M059J (cell line): ENCODE measurements at places on chromosomes 7 and 10. TPM values are rescaled to one million over a fixed set of nuclear protein-coding genes. Genes with fewer than 3 reads are reported as not detected.

- DNase-seq, result no peak
Observed at GRCh38 chr7:7425321-7425720, 110.4 kb downstream of the COL28A1 start.

The ZP3 gene
- 1.9 and 3.6 TPM in 2 replicates for total RNA-seq

GRCh38 chr7:19080093-19080492, 37.3 kb downstream of the TWIST1 start:
- peak; percentile 6 for DNase-seq

DNA sequence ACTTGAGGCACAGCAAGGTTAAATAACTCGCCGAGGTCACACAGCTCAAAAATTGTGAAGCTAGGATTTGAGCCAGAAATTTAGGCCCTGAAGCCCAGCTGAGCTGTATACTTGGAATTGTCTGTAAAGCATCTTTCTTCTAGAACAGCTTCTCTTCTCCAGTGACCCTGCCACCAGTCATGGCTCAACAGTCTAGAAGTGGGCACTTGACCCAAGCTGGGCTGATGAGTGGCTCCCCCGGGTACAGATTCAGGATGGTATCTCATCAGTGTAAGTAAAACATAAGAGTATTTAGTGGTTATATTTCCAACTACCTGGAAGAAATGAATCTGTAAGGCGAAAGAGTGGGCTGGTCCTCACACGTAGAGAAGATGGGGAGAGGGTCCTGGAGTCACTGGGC, 243.9 kb upstream of the GPR26 start:
- DNase-seq, result no peak

The CHST12 gene
- 8.5 and 14.3 TPM in 2 replicates for total RNA-seq

The STEAP1 gene
- total RNA-seq, result 17.3 and 30.8 TPM in 2 replicates

DNA sequence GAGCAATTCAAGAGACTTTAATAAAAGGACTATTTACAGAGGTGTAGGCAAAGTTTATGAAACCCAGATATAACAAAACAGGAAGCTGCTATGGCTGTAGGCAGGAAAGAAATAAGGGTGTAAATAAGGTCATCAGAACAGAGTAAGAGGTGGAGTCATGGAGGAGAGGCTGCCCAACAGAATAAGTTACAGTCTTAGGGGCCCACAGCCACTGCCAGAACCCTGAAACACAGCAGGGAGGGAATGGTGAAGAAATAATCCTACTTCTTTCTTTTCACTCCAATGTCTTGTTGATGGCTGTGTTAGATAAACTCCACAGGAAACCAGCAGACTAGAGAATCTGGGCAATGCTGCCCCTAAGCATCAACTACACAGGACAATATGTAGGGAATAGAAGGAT, 155.8 kb upstream of the TAC1 start:
- no peak for DNase-seq

DNA sequence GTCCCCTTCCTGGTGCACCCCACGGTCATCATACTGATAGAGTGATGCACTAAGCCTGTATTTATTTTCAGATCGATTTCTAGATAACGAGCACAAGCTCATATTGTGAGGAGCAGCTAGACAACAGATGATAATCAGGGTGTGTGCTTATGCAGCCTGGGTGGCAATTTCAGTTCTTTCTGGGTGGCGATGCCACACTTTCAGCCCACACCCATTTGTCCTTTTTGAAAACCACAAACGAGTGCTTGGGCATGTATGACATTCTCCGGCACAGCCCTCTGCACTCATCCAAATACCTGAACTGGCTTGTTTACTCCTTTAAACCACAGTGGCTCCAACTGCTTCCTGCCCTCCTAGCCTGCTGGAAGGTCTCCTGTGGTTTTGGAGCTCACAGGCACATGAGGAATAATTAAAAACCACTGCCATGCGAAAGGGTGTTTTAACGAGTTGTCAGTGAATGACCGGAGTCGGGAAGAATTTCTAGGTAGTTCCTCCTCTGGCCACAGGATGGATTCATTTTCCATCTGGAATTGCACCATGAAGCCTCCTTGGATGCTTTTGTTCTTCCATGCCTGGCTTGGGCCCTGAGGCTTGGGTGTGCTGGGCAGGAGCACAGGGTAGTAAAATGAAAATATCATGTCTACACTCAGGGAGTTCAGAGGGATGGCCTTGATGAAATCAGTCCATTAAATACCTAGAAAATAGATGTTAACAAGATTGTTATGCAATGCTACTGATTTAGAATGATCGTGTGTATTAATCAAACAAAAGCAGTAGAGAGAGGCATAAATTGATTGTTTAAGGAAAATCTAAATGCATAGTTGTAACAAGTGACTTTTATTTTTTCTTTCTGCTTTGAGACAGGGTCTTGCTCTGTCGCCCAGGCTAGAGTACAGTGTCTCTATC, 52.4 kb upstream of the ITGB1 start:
- DNase-seq, result peak; percentile 96

GRCh38 chr10:15856328-15857015, 3.8 kb downstream of the MINDY3 start:
- peak; percentile 20 for DNase-seq

The CYP3A4 gene
- 0.05 TPM in 1 of 2 replicates, not detected in the other for total RNA-seq

DNA sequence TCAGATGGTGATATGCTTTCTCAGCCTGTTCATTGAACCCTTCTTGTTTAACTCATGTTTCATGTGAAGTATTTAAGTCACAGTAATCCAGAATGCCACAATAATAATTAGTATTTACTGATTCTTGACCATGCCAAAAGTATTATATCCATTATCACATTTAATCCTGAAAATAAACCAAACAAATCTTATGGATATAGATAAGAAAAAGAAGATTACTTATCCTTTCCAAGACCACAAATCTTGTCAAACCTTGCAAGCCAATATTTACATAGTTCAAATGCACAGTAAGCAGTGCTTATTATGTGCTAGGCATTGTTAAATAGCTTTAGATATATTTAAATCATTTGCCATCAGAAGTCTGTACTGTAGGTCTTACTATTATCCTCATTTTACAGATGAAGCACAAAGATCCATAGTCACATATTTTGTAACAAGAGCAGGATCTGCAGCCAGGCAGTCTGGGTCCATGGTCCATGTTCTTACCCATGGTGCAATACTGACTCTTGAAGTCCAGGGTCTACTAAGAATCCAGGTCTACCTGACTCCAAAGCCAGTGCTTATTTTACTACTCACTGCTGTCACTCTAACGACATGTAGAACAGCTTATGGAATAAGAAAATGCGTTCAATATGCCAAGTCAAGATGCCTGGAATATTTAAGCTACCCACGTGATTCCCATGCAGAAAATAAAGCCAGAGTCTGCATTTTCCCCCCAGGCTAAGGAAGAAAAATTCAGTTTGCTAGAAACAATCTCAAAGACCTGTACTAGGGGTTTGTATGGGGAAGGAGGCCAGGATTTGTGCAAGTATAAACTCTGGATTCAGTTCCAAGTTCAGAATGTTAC, 984.8 kb upstream of the LRRTM3 start:
- DNase-seq, result no peak

GRCh38 chr10:695396-695795, 5.9 kb upstream of the DIP2C start:
- no peak for DNase-seq

The CLCN1 gene
- total RNA-seq, result not detected in 2 replicates

- peak; percentile 17 for DNase-seq
Observed at GRCh38 chr10:70191161-70191971, 21.1 kb upstream of the SAR1A start.

DNA sequence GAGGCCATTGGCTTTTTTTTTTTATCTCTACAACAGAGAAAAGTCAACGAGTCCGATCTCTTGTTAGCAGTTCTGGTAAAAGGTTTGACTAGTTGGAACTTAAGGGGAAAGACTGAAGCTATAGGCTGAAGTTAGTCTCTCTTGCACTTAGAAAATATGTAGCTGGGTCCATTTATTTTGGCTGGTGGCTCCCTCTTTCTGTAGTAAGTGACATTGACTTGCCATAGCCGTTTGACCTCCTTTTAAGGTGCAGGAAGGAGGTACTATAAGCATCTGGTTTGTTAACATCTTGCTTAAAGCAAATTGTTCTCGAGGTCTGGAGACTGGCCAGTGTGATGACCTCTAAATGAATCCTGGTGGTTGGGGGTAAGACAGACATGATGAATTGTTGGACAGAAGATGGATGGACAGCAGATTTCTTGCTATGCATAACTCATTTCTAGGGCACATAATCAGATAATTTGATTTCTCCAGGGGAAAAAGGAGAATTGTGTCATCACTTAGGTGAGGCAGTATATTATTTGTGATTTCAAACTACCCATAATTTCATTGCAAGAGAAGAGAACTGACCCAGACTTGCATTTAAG, 356.3 kb upstream of the GALNT17 start:
- peak; percentile 38 for DNase-seq

GRCh38 chr7:93146036-93146435, 2.1 kb downstream of the SAMD9L start:
- DNase-seq, result peak; percentile 36

DNA sequence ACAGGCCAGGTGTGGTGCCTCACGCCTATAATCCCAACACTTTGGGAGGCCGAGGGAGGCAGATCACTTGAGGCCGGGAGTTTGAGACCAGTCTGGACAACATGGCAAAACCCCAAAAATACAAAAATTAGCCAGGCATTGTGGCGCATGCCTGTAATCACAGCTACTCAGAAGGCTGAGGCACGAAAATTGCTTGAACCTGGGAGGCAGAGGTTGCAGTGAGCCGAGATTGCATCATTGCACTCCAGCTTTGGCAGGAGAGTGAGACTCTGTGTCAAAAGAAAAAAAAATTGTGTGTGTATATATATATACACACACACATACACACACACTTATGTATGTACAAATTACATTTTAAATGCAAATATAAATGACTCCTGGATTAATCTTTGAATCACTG, 76.8 kb upstream of the LRRN3 start:
- DNase-seq, result no peak

DNA sequence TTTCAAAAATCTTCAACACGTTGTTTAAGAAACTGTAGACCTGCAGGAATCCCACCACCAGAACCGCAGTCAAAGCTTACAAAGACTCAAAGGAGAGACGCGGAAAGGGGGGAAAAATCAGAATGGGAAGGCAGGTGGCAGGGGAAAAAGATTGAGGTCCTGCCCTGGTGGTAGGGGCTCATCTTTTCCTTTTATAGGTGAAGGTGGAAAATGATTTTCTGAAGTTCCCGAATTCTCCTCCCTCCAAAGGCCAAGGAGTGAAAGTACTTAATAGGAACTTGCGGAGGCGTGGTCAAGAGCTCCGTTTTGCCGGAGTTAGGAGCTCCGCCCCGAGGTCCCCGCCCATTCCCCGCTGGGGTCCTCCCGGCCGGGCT, 724 bp downstream of the BBIP1 start:
- DNase-seq, result peak; percentile 95

DNA sequence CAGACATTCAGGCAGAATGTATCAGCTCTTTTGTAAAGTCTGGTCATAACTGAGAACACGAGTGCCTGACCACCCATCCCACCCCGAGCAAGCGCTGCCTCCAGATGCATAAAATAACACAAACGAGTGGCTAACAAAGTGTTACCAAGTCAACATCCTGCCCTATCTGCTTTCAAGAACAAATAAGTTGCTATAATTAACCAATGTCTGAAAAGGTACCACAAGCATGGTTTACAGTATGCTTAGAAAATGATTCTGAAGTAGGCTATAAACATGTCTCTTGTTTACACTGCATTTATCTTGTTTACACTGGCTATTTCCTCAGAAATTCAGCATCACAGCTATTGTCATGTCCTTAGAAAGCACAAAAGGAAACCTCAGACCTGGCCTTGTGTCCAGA, 49.5 kb downstream of the PIK3AP1 start:
- peak; percentile 30 for DNase-seq

DNA sequence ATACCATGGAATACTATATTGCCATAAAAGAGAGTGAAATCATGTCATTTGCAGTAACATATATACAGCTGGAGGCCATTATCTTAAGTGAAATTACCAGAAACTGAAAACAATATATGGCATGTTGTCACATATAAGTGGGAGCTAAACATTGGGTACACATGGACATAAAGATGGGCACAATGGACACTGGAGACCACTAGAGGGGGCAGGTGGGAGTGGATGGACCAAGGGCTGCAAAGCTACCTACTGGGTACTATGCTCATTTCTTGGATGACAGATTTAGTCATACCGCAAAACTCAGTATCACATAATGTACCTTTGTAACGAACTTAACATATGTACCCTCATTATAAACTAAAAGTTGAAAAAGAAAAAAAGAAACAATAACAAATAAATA, 1167.6 kb downstream of the NXPH1 start:
- DNase-seq, result no peak

The LIPK gene
- total RNA-seq, result not detected in 2 replicates

The PIP4K2A gene
- 18.9 and 26.6 TPM in 2 replicates for total RNA-seq

GRCh38 chr7:29995652-29996051, 6.1 kb upstream of the SCRN1 start:
- DNase-seq, result no peak

The CPN1 gene
- total RNA-seq, result not detected in 2 replicates

DNA sequence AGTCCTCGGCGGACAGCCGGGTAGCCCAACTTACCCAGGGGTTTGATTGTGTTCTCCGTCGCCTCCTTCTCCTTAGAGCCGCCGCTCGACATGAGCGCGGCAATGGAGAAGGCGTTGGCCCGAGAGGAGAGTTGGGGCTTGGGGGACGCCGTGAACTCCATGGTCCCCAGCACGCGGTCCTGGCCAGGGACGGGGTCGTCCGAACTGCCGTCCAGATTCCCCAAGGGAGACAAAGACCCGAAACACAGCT, 515 bp downstream of the TBX20 start:
- no peak for DNase-seq

DNA sequence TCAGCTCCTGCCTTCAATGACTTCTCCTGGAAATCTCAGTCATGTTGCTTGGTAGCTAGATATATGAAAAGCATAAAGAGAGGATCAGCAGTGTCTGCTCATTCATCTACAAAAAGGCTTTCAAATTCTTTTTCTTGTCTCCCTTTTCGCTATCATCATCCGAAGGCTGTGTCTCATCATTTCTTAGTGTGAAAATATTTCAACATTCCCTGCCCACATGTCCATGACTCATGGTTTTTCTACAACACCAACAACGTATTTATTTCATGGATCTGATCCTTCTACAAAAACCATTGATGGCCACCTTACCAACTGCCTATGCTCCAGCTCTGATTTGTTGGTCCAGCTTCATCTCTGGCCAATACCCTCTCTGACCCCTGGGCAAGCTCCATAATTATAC, 472.5 kb upstream of the GHITM start:
- DNase-seq, result no peak

- peak; percentile 51 for DNase-seq
Observed at GRCh38 chr10:47139121-47139520, 160.9 kb upstream of the GDF10 start.

- peak; percentile 13 for DNase-seq
Observed at GRCh38 chr7:157401567-157402387, 65.0 kb downstream of the DNAJB6 start.

- DNase-seq, result no peak
Observed at GRCh38 chr10:21308018-21308417, 217.5 kb downstream of the SKIDA1 start.

The DNAJC12 gene
- 2.4 and 3.4 TPM in 2 replicates for total RNA-seq

The CALHM3 gene
- 0.39 TPM in 1 of 2 replicates, not detected in the other for total RNA-seq

The GRM3 gene
- not detected in 2 replicates for total RNA-seq

GRCh38 chr7:41319581-41319980, 383.3 kb downstream of the INHBA start:
- no peak for DNase-seq

The LRIT1 gene
- not detected in 2 replicates for total RNA-seq

The EPHB6 gene
- 0.02 TPM in 1 of 2 replicates, not detected in the other for total RNA-seq
